SK-MEL-5 (cell line): ENCODE measurements at places on chromosomes 2 and 18. TPM values are rescaled to one million over a fixed set of nuclear protein-coding genes. Genes with fewer than 3 reads are reported as not detected.

The STARD6 gene
- not detected in 2 replicates for total RNA-seq

The SLC30A3 gene
- total RNA-seq = 0.24 and 1.2 TPM in 2 replicates

The FAM117B gene
- 2.4 and 3.7 TPM in 2 replicates for total RNA-seq

The NLRC4 gene
- total RNA-seq = 0.03 TPM in 1 of 2 replicates, not detected in the other

The PIGN gene
- total RNA-seq = 32.9 TPM in 2 replicates

The SGO2 gene
- 9.1 and 10.7 TPM in 2 replicates for total RNA-seq

The CROCC2 gene
- total RNA-seq = not detected in 2 replicates

The ALPG gene
- total RNA-seq = not detected in 2 replicates

The OBSL1 gene
- 30.7 and 34.7 TPM in 2 replicates for total RNA-seq

The IL1R2 gene
- 0.26 TPM in 1 of 2 replicates, not detected in the other for total RNA-seq

The RTKN gene
- total RNA-seq = 56.1 and 59.5 TPM in 2 replicates

The CHRND gene
- 0.13 TPM in 1 of 2 replicates, not detected in the other for total RNA-seq

The NDUFS1 gene
- total RNA-seq = 170 and 175 TPM in 2 replicates
